Activated T-helper 1 cell treated with Interleukin-2 at 50 U/mL for 16 hours (primary cell): ENCODE measurements at places on chromosomes 12 and 14.

GRCh38 chr12:128052331-128052730 is 214.6 kb upstream of the TMEM132C start:
- no peak for DNase-seq

GRCh38 chr12:120259418-120260202 is 5.9 kb downstream of the PXN start:
- DNase-seq, result no peak

GRCh38 chr12:61524851-61525250 is 735.4 kb upstream of the USP15 start:
- DNase-seq, result no peak

DNA sequence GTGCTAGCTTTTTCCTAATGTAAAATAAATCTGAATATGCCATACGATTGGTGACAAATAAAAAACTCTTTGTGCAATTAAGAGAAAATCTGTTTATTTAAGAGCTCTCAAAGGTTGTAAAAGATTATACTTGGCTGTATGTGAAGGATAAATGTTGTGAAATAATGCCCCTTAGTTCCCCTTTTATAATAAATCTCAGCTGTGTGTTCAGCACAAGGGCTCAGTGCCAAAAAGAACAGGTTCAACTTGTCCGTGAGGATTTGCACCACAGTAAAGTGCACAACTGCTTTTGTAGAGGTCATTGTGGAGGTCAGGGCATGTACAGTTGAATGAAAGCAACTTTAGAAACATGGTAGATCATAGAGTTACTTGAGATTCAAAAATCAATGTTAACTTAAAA is 118.6 kb downstream of the TRMT5 start:
- DNase-seq, result no peak

DNA sequence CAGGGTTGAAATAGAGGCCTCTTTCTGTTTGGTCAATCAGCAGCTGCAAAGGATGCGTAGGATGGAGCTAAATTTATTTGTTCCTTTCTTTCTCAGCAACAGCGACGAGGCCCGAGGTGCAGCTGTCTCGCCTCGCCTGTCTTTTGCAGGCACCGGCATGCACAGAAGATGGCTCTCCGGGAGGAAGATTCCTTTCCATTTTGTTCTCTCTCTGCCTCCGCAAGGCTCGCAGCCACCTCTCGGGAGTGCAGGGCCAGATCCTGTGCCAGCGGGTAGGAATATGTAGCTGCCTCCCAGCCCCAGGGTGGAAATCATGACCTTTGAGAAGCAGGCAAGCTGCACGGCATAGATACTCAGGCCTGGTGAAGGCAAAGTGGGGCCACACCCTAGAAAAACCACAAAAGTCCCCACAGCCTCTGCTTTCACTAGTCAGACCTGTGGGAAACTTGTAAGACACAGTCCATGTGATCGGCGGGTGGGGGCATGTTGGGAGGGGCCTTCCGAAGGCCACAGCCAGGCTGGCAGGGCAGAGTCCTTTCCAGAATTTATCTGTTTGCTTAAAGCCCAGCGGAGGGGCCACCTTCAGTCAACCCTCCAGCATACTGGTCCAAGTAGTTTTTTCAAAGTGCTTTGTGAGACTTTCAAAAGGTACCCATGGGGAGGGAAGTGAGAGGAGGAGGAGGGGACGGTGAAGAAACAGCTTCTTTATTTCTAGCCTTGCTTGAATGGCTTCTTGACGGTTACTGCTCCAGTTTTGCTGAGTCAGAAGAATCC is at the start of gene MAP1LC3B2:
Gene MAP1LC3B2 (plus strand): TSS at position 220 of the 774 bp plus-strand sequence. CDS start 16,562 bp downstream, outside the sequence.
- peak; percentile 52 for DNase-seq

DNA sequence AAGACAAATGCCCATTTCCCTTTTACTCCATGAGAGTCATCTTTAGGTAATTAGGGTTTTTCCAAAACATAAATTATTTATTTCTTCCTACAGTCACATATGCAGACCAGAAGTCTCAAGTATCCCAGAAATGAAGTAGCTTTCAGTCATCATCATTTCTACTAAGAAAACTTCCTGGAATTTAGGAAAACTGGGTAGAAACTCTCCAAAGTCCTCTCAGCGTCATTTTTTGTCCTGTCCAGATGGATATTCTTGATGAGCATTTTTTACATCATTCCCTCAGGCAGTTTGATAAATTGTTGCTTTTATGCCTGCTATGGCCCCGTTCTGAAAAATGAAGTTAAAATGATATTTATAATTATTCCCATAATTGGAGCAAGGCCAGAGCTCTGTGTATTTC is 93.9 kb upstream of the DCN start:
- no peak for DNase-seq

- DNase-seq, result no peak
These were observed 64.1 kb downstream of the KIAA0586 start for GRCh38 chr14:58491593-58491992.

GRCh38 chr14:87916103-87916885 is 76.7 kb downstream of the GALC start:
- no peak for DNase-seq

GRCh38 chr14:79708426-79709388 is 502.6 kb downstream of the DIO2 start:
- no peak for DNase-seq

- no peak for DNase-seq
These were observed 207.9 kb downstream of the SLC16A7 start for GRCh38 chr12:59803735-59804134.

DNA sequence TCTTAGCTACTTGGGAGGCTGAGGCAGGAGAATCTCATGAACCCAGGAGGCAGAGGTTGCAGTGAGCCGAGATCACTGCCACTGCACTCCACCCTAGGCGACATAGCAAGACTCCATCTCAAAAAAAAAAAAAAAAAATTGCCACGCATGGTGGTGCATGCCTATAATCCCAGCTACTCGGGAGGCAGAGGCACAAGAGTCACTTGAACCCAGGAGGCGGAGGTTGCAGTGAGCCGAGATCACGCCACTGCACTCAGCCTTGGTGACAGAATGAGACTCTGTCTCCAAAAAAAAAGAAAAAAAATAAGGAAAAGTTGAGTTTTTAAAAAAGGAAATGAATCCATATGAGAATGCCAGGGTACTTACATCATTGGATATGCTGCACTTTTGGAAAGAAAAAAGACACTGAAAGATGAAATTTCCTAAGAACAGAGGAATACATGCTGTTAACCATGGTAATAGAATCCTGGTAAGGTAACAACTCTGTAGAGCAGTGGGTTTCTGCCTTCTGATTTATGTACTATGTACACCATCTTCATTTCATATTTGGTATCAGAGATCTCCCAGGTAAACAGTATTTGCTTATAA is 222.7 kb downstream of the ERC1 start:
- no peak for DNase-seq

GRCh38 chr12:25713264-25713663 is 160.2 kb upstream of the LMNTD1 start:
- no peak for DNase-seq

DNA sequence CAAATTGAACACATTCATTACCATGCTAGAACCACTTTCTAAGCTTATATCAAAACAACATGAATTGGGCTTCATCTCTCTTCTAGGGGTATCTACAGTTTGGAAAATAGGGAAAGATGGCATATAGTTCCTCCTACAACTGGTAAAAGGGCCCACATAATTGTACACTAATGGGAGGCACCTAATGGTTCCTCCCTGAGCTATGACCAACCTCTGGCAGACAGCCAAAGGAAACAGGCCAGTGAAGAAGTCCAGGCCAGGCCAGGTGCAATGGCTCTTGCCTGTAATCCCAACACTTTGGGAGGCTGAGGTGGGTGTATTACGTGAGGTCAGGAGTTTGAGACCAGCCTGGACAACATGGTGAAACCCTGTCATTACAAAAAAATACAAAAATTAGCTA is 23.2 kb upstream of the APOF start:
- DNase-seq, result no peak

DNA sequence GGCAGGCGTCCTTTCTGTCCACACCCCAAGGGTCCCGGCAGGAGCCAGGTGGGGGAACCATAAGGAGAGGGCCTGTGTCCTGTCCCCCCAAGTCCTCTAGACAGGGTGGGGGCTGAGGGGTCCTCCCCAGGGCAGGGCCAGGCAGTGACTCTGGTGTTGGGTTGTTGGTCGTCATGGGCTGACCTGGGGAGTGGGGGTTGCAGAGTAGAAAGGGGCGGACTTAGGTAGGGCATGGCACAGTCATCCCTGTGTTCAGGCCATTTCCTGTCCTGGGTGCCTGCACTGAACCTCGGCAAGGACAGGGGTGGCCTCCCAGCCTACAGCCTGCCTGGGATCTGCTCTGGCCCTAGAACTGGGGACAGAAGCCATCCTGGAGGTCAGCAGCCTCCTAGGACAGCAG is 356.2 kb downstream of the TMEM121 start:
- DNase-seq, result no peak

DNA sequence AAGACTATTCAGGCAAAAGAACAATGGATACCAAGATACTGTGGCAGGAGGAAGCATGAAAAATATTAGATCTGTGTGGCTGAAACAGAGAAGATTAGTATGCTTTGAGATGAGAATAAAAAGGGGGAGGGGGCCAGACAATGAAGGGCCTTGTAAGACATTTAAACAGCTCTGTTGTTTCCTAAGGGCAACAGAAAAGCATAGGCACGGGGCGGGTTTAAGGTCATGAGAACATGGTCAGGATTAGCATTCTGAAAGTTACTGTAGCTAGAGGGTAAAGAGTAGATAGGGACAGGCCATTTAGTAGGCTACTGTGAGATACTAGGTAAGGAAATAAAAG is 18.6 kb downstream of the INTS13 start:
- no peak for DNase-seq

- DNase-seq, result no peak
These were observed 19.7 kb upstream of the VSX2 start for GRCh38 chr14:74219277-74220205.

DNA sequence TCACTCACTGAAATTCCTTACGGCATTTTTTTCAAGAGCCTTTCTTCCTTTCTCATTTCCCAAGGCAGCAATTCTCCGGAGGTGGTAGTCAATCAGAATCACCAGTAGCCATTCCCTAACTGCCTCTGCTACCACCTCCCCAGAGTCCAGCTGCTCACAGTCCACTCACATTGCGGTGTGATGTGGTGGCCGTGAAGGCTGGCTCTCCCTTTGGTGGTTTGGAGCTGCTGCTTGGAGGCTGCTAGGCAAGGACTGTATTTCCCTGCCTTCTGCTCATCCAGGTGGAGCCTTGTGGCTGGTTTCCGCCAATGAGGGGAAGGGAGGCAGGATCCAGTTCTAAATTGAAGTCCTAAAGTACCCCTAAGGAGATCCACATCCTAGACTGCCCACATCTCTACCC is 222.0 kb downstream of the ANO2 start:
- no peak for DNase-seq

GRCh38 chr14:31442284-31442683 is 15.0 kb downstream of the DTD2 start:
- DNase-seq, result no peak

DNA sequence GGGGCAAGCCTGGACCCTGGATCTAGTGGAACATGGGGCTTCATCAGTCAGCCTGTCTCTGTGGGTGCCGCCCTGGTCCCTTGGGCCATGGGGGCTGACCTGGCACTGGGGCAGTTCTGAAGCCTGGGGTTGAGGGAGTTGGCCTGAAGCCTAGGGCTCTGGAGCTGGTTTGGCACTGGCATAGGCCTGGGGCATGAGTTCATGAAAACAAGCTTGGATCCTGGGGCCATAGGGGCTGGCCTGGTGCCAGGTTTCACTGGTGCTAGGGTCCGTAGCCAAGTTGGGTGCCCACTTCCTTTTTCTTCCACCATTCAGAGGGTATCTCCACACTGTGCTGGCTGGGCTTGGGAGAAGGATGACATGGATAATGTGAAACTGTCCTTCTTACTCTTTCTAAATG is 26.6 kb upstream of the ANO4 start:
- DNase-seq, result no peak

GRCh38 chr14:104085889-104086201 is 345 bp downstream of the ASPG start:
- DNase-seq, result no peak

DNA sequence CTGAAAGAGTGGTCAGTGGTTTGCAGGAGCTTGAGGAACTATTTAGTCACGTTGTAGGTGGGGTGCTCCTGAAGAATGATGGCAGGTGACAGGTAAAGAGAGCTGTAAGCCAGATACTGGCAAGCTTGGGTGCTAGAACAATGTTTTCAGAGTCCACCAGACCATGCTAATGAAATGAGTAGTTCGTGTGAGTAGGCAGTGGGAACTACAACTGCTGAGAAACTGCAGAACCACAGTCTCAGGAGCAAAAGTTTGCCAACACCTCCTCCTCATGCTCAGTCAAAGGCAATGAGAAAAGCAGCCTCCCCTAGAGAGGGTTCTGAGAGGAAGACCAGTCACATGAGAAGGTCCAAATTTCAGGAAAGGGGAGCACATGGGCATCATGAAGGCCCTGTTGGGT is 91.3 kb downstream of the PRKD1 start:
- no peak for DNase-seq

- no peak for DNase-seq
These were observed 93.8 kb upstream of the CLMN start for GRCh38 chr14:95413289-95414215.

DNA sequence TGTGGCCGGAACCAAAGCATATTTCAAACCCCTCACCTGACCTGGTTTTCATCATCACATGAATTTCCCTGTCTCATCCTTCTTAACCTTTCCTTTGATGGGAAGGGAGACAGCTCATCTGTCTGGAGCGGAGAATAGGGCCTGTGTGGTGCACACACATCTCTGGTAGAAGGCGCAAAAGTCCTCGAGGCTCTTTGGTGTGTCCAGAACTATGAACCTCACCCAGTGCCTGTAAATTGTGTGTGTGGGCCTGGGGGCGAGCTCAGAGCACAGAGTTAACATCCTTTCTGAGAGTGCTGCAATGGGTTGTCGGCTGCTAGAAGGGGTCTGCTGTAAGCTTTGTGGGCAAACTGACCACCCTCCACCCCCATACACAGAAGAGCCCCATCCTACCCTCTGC is 749 bp downstream of the GALNT6 start:
- DNase-seq, result no peak

DNA sequence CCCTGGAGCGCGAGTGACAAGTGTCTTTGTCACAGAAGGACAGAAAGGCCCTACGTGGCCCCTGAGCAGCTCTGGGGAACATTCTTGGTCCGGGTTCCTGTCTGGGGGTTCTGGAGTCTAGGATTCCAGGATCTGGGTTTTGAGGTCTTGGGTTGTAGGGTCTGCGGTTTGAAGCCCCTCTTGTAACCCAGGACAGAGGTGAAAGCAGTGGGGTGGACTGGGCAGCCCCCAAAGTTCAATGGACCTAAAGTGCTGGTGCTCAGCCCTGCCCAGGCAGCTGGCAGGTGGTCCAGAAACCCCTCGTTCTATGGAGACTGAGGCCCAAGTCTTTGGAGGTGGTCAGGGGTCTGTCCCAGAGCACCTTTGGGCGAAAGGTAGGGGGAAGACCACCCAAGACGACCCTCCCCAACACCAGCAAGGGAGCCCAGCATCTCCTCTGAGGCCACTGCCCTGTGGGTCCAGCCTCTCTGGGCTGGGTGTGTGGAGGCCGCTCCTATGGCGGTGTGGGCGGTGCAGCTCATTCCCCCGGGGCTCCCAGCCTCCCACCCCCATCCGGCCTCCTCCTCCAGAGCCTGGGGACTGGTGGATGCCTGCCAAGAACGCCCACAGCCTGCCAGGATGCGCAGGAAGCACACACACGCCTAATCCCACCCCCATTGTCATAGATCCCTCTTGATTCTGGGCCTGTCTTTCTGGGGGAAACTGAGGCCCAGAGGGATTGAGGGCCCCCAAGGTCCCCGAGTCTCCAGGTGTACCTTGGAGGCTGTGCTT is 30.2 kb upstream of the ANKRD9 start:
- no peak for DNase-seq
